ENCODE measurements at places on chromosomes 3 and 15.

GRCh38 chr3:32872487-32873382 is 54.9 kb downstream of the TRIM71 start:
- peak; percentile 17 for DNase-seq

DNA sequence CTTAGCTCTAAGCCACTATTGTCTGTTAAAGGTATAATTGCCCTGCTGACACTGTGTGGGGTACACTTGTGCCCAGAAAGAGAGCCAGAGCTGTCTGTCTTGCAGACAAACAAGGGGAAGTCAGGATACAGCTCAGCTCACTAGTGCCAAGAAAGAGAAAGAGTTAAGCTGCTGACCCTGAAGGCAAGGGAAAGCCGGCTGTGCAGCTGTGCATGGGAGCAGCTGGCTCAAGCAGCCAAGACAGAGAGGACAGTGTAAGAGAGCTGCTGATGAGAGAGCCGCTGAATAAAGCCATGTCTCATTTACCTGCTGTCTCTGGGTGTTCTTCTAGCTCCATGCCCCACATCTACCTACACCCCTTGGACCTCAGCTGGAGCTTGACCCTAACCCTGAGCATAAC is 428.1 kb upstream of the NAALADL2 start:
- no peak for DNase-seq

- no peak for DNase-seq
Observed at GRCh38 chr15:64343222-64343621, 12.8 kb downstream of the CSNK1G1 start.

- no peak for DNase-seq
Observed at GRCh38 chr3:23304424-23304823, 101.3 kb downstream of the UBE2E2 start.

- no peak for DNase-seq
Observed at GRCh38 chr15:57015360-57015759, 96.9 kb downstream of the TCF12 start.

GRCh38 chr15:65824031-65824743 is 32.1 kb upstream of the DENND4A start:
- DNase-seq = no peak

- DNase-seq = no peak
Observed at GRCh38 chr15:42059661-42060476, 34.5 kb downstream of the PLA2G4D start.

DNA sequence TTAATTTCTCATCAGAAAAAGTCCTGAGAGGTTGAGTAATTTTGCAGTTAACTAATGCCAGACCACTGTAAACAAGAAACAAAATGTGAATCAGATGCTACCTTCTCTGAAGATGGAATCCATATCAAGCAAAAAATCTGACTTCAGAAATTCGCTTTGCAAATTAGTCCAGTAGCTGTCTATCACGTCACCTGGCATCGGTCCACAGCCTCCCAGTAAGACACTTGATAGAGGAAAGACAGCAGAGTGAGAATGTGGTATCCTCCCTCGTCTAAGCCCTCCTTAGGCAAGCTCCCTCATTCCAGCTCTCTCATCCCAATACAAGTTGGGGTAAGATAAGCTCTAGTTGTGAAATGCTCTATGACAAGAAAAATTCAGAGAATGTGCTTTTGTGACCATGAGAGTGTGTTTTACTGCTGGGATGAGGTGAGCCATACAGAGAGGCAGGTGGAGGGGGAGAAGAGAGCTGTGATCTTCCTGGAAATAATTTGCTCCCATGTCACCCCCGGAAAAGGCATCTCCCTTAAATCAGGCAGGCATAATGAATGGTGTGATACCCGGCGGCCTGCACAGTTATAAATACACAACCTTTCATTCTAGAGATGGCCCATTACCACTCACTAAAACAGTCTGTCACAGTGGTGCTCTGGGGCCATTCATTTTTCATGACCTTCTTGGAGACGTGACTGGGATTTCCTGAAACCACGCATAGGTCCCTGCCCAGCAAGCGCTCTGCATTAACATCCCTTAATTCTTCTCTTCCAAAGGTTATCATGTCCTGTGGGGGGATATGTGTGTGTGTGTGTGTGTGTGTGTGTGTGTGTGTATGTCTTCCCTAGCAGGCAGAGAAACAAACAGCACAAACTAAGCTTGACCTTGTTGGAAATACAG is 602.0 kb upstream of the KCNMB2 start:
- DNase-seq = peak; percentile 87

DNA sequence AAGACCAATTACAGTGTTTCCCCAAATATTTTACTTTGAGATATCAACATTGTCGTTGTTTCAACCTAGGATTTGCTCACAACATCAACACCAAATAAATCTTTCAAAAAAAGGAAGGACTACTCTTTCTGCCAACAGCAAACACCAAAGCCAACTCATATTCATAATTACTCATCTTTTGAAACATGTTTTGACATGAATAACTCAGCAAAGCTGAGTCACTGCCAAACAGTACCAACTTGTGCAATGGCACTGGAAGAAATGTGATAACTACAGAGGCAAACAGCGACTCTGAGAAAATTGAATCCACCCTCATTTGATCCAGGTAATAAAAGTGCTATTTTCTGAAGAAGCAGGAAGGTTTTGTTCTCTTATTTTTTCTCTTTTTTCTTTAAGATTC is 67.2 kb downstream of the PEX5L start:
- no peak for DNase-seq

- no peak for DNase-seq
Observed at GRCh38 chr15:37131621-37132020, 31.3 kb upstream of the MEIS2 start.

DNA sequence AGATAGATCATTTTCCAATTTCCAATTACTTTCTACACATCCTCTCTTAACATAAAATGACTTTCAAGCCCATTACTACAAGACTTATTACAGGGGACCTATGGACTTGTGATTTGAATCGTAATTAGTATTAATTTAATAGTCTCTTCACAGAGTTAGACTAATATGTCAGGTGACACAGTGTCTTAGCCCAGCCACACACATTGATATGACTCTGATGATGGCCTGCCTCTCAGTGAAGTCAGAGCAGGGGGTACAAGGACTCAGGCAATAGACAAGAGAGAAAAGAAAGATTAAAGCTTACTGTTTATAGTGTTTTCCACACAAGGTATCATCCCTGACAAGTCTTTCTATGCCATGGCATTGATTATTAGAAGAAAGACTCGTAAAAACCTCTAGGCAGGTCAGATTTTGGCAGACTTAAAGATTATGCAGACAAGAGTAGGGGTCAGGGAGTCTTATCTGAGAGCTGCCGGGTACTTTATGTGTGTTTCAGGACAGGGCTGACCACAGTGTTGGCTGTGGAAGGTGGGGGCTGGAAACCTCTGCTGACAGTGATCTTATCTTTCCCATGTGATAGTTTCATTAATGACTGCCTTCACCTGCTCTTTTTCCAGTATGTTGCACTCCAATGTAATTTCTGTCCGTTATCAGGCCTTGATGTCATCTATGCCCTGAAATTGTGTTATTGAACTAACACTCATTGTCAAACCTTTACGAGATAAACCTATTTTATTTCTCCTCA is 50.1 kb downstream of the B3GALNT1 start:
- no peak for DNase-seq

- no peak for DNase-seq
Observed at GRCh38 chr15:39283531-39283930, 297.3 kb upstream of the THBS1 start.

- DNase-seq = no peak
Observed at GRCh38 chr3:140185375-140185774, 250.4 kb downstream of the CLSTN2 start.

DNA sequence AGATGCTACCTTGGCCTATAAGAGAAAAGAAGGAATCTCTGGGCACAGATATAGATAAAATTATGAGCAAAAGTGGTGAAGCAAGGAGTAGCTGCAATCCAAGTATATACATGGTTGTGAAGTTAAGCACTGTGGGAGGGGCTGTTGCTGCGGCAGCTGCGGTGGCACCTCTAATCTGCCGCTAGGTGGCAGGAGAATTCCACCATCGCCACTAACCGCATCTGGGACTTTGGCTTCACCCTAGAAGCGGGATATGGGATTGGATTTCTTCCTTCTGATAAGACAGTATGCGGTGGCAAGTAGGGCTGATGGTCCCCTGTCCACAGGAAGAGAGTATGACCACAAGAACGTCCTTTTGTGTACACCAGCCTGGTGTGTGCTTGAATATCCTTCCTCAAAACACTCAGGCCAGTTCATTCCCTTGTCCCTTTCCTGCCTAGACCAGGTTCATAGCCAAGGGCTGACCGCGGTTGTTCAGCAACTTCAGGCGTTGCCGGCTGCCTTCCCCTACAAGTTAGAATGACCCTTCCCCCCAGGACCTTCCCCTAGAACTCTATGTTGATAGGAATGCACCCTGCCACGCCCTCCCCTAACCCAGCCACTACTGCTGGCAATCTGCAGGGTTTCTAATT is 5.1 kb downstream of the MAGEL2 start:
- DNase-seq = peak; percentile 4

GRCh38 chr15:52172869-52173268 is 18.3 kb downstream of the GNB5 start:
- DNase-seq = no peak

- DNase-seq = peak; percentile 68
Observed at GRCh38 chr3:153658136-153658535, 463.1 kb upstream of the ARHGEF26 start.

- DNase-seq = no peak
Observed at GRCh38 chr3:9330166-9330703, 32.6 kb upstream of the THUMPD3 start.

- no peak for DNase-seq
Observed at GRCh38 chr3:12574661-12575060, 17.8 kb downstream of the MKRN2 start.

GRCh38 chr15:58306591-58307312 is 125.0 kb upstream of the LIPC start:
- DNase-seq = no peak

DNA sequence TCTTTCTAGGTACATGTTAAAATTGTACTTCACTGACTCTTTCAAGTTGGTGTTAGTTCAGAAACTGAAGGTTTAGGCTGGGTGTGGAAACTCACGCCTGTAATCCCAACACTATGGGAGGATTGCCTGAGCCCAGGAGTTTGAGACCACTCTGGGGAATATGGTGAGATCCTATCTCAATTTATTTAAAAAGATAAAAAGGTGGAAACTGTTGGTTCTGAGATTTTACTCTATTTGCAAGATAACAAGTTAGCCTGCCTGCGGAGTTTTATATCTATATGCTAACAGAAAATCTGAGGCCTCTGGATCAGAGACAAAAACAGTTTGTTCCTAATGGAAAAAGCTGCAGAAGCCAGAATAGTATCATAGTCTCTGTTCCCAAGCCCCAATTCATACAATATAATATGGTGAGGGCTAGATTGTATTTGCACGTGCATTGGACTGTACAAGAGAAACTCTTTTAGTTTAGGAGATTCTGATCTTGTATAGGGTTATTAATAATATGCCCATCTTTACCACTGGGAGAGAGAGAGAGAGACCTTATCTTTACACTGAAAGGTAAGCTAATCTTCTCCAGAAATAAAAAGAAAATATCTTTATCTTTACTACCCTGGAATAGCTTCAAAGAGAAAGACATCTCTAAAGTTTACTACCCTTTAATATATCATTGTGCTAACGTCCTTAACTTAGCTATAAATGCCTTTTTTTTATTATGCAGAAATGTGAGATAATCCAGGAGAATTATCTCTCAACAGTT is 1267.6 kb downstream of the OTOL1 start:
- no peak for DNase-seq

GRCh38 chr3:136250903-136251460 is 842 bp downstream of the PCCB start:
- peak; percentile 14 for DNase-seq

- DNase-seq = no peak
Observed at GRCh38 chr3:189631373-189631408, at the start of gene TP63. Gene TP63 (plus strand): TSS chr3:189631389. CDS start chr3:189631516, 127 bp downstream.

- DNase-seq = no peak
Observed at GRCh38 chr3:156976933-156977332, 150.8 kb downstream of the LEKR1 start.

DNA sequence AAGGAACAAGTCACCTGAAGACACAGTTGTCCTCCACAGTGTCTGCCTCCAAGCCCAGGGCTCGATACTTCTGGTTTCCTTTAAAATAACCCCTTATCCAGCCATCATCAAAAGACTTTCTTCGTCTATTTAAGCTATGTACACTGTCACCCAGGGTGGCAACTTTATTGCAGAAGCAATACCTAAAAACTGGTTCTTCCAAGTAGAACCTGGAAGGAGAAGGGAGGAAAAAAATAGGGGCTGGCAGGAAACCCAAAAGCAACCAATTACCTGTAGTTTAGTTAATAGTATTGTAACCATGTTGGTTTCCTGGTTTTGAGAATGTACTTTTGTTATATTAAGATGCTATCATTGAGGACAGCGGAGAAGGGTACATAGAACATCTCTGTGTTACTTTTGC is 33.7 kb downstream of the ITGB5 start:
- DNase-seq = no peak

DNA sequence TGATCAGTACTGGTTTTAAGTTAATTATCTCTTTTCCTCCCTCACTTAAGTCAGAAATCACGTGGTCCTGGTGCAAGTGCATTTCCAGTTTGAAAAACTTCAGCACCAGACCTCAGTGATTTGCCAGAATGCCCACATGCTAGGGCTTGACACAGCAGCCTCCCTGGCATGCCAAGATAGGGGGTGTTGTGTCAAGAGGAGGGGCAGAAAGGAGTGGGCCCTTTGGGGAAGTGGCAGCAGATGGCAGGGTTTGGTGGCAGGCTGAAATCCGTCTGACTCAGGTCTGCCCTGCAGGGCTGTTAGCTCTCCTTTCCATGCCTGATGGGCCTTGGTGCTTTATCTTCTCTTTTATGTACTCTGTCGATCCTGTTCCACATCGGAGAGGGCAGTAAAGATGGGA is 23.4 kb downstream of the PXK start:
- no peak for DNase-seq

GRCh38 chr3:47892286-47893040 is 89.5 kb downstream of the DHX30 start:
- no peak for DNase-seq

DNA sequence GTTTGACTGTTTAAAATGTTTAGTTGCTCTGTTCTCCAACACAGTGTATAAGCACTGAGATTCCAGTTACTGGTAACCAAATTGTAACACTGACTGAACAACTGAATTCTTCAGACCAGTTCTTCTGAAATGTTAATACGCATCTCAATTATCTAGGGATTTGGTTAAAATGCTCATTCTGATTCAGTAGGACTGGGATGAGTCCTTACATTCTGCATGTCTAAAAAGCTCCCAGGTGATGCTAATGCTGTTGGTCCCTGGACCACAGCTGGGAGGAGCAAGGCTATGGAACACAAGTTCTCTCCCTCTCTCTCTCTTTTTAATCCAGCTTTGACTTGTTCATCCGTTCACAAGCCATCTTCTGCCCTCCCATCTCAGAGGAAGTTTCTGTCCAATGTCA is 380.3 kb downstream of the MAGI1 start:
- no peak for DNase-seq

GRCh38 chr3:177352424-177352823 is 155.1 kb upstream of the TBL1XR1 start:
- DNase-seq = no peak

- DNase-seq = no peak
Observed at GRCh38 chr15:64894395-64895056, 17.2 kb upstream of the ANKDD1A start.

- DNase-seq = no peak
Observed at GRCh38 chr3:125358923-125359322, 16.2 kb downstream of the ZNF148 start.

GRCh38 chr3:104520228-104520655 is 846.5 kb upstream of the ALCAM start:
- no peak for DNase-seq
